Renal cortical epithelial cell (primary cell): ENCODE measurements at places on chromosomes 2 and 18.

- DNase-seq = no peak
These were observed 126.8 kb downstream of the CDH20 start for GRCh38 chr18:61459896-61460648.

- no peak for DNase-seq
These were observed 586.5 kb downstream of the EPHA4 start for GRCh38 chr2:220985561-220985960.

GRCh38 chr2:46552528-46552927 is 73.2 kb downstream of the TMEM247 start:
- no peak for DNase-seq

DNA sequence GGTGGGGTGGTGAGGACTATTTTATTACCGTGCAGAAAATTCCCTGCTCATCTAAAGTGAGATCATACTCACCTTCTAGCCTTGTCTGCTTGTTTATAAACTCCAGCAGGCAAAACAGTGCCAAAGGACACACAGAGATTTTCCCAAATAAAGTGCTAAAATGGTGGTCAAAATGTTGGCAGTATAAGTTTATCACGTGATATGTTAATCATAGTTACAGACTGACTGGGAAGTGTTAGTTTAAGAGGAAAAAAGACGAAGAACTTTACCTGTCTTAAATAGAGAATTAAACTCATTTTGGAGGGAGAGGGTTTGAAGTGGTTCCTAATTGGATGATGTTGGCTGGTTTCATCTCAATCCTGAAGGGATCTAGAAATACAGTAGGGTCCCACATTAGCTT is 691.7 kb upstream of the FANCL start:
- DNase-seq = no peak

GRCh38 chr2:40129725-40130124 is 322.2 kb downstream of the SLC8A1 start:
- DNase-seq = no peak

DNA sequence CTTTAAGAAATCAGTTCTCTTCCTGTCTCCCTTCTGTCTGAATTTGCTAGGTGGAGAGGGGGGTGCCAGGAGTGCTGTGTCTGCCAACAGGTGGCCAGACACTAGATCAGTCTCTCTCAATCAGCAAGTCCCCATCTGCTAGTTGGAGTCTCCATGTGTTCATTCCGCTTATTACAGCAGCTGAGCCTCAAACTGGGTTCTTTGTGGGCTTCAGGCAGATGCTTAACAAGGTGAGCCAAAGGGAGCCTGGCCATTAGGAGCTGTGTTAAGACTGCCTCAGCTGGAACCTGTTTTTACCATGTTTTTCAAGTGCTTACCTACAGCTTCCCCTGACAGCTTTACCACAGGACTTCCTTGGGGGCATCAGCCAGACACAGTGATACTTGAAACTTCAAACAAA is 401.9 kb downstream of the LRP1B start:
- DNase-seq = no peak

- DNase-seq = no peak
These were observed 781.3 kb upstream of the ID2 start for GRCh38 chr2:7900593-7900992.

DNA sequence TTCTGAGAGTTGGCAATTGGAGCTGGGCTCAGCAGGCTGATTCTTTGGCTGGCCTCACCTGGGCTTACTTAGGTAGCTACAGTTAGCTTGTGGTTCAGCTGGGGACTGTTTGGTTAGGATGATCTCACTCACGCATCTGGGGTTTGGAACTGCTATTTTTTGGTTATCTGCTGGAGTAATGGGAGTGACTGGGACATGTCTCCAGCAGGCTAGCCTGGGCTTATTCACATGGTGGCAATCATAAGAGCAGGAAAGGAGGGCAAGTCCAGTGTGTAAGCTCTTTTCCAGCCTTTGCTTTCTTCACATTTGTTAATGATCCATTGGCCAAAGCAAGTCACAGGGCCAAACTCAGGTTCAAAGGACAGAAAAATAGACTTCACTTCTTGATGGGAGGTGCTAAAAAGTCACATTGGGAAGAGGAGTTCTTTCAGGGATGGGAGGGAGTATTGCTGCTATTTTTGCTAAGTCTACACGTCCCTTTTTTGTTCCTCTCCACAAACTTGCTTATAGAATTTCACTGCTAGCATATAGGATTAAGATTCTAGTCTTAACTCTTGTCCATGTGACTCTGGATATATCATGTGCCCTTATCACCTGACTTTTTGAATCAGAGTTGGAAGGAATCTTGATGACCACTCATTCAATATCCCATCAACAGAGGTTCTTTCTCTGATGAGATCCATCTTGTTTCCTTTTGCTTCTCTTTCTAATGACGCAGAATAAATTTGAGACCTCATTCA is 174.0 kb downstream of the ZFP36L2 start:
- DNase-seq = no peak

DNA sequence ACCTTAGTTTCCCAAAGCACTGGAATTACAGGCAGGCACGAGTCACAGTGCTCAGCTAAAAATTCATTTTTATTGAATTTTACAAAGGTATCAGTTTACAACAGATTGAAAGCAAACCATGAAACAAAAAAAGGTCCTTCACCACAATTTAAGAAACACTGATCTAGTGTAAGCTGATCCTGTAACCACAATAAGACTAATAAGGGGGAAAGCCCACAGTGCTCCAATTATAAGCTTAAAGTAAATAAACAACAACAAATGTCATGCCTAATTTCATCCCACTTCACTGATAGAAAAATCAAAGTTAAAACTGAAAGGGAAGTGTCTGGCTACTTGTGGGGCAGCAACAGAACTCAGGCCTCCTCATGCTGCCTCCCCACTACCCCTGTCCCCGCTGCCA is 49.2 kb downstream of the ICA1L start:
- no peak for DNase-seq

GRCh38 chr2:45285771-45286390 is 276.6 kb upstream of the SIX2 start:
- no peak for DNase-seq

DNA sequence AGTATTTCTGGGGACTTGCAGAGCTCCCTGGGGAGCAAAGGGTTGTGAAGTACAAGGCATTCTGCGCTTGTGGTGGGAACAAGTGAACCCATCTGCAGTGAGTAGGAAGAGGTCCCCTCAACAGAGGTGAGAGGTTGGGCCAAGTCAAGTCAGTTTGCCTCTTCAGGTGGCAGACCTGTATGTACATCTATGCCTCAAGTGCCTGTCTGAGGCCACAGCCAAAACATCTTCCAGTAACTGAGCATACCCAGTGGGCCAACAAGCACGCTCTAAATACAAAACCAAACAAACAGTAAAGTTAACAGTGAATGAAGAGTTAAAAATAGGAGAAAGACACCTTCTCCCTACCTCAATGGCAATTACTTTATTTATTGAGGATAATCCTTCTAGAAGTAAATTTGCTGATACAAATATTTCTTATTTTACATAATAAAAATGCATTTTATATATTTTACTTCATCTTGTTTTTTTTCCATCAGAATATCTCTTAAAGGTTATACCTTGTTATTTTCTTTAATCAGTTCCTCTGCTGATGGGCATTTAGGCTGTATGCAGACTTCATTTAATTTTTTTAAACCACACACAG is 2.5 kb downstream of the GYPC start:
- no peak for DNase-seq

DNA sequence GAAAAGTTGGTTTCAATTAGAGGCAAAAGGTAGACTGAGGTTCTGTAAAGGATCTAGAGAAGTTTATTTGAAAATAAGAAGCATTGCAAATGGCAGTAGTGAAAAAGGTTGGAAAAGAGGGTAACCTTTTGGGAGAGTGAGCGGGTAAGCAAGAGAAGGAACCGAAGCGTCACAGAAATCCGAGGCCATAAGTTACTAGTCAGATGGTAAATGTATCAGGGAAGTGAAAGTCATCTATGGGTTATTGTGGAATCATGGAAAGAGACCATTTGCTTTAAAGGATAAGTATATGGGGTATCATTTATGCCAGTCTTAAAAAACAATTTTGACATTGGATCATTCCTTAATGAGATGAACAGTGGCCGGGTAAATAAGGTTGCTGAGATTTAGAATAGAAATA is 30.5 kb downstream of the EML4 start:
- DNase-seq = no peak

DNA sequence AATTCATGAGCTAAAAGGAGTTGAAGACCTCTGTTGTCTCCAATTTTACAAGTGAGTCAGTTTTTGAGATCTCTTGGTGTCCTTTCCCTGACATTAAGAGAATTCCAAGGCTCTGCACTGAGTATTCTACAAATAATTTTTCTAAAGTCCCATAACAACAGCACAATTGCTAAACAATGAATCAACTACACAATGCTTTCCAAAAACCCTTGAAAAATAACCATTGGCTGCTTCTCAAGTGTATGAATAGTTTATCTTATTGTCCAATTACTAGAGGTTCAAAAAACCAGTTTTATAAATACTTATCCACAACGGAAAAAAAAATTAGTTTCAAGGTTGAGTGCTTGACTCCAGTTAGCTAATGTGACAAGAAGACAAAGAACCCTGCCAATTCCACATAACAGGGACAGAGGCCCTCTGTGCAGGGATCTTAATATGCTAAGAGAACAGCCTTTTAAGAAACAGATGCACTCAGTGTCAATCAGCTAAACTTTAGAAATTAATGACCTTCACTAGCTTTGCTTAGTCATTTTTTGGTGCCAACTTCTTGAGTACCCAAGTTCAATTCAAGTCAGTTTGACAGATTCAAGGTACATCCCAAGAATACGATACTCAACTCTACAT is 266.6 kb upstream of the CYP26B1 start:
- DNase-seq = no peak
